ENCODE measurements at places on chromosomes 5 and 9.
A peak's percentile ranks its signal among the peaks of the same experiment; 100 is the strongest.

GRCh38 chr5:8997542-8998070 lies 548.3 kb downstream of the SEMA5A start:
- DNase-seq: no peak

GRCh38 chr5:75461679-75462078 lies 49.8 kb downstream of the CERT1 start:
- DNase-seq: no peak

- DNase-seq: no peak
Observed at GRCh38 chr9:1460143-1460769, 410.1 kb downstream of the DMRT2 start.

GRCh38 chr5:36252722-36253365 lies 11.1 kb upstream of the NADK2 start:
- no peak for DNase-seq

DNA sequence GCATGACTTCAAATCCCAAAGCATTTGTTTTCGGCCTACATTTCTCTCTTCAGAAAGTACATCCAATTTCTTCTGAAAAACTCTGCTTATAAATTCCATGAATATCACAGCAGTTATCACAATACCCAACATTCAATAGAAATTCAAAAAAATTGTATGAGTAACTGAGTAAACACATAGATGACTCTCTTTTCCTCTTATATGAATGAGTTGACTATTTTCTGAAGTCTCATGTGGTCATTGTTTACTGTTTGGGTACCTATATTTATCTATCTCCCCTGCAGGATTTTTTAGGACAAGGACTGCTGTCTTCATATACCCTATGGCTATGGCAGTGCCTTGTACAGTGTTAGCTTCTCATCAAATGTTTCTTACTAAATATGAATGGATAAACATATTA lies 157.1 kb downstream of the HTR1A start:
- no peak for DNase-seq

DNA sequence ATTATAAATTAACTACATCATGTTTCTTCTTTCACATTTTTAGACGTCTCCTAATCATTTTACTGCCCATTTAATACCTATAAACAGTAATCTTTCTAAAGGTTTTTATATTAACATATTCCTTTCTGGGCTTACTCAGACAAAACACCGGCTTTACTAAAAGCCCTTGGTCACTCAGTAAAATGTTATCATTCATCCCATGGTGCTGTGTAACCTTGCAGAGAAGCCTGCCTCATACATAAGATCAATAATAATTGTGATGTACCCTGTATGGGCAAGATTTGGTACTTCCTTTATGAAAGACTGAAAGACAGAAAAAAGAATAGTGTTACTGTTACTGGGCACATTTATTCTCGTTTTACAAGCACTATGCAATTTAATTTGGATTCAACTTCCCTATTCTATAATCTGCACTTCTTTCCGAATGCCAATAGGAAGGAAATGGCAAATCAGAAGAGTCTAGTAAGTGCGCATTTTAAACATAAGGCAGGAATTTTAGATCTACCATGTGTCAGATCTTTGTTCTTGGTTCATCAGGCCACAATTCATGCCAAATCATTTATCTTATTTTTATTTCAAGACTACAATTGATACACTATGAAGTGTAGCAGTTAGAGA lies 522.2 kb downstream of the CSNK1G3 start:
- DNase-seq: no peak

DNA sequence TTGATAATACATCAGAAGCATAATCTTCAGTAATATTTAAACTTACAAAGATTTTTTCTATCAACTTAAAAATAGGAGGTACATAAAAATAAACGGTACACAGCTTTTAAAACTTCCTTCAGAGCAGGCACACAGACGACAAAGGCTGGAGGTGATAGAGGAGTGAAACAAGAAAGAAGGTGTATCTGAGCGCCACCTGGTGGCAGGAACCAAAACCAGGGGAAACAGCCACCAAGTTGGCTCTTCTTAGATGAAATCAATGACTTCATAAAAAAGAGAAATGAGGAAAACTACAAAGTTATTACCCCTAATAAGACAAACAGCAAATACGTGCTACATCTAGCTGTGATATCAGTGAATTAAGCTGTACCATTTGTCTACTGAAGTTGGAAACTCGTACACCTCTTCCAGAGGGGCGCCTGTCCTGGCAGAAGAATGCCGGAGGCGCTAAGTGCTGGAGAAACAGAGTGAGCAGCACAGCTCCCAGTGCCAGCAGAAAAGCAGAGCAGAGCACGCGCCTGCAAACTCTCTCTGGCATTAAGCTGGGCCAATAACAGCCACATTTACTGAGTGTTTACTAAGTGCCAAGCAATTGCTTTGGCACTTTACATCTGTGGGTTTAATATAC lies 85.9 kb downstream of the SETX start:
- DNase-seq: peak; percentile 65

DNA sequence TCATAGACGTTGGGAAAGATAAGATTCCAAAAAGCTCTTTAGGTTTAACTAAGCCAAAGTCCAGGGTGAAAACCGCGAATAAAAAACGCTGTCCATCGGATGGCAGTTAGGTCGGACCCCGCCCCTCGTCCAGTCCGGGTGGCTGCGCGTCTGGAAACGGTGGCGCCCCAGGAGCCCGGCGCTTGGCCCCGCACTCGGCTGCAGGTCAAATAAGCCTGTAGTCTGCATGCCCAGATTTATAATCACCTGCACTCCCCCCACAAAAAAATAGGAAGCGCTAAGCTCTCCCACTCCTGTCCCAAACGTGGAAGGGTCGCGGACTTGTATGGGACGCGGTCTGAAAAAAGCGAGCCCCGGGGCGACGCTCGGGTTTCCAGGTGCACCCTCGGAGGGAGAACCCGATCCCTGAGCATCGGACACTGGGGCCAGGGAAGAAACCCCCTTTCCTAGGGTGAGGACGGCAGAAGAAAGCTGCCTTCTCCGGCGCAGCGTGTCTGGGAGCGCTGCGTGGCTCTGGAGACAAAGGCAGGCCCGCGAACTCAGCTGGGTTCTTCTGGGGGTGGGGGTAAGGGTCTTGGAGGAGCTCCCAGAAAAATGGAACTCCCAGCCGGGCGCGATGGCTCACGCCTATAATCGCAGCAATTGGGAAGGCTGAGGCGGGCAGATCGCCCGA lies 923 bp upstream of the ZBTB5 start:
- peak; percentile 80 for DNase-seq

- DNase-seq: no peak
Observed at GRCh38 chr9:81092057-81092456, 597.3 kb downstream of the TLE1 start.

DNA sequence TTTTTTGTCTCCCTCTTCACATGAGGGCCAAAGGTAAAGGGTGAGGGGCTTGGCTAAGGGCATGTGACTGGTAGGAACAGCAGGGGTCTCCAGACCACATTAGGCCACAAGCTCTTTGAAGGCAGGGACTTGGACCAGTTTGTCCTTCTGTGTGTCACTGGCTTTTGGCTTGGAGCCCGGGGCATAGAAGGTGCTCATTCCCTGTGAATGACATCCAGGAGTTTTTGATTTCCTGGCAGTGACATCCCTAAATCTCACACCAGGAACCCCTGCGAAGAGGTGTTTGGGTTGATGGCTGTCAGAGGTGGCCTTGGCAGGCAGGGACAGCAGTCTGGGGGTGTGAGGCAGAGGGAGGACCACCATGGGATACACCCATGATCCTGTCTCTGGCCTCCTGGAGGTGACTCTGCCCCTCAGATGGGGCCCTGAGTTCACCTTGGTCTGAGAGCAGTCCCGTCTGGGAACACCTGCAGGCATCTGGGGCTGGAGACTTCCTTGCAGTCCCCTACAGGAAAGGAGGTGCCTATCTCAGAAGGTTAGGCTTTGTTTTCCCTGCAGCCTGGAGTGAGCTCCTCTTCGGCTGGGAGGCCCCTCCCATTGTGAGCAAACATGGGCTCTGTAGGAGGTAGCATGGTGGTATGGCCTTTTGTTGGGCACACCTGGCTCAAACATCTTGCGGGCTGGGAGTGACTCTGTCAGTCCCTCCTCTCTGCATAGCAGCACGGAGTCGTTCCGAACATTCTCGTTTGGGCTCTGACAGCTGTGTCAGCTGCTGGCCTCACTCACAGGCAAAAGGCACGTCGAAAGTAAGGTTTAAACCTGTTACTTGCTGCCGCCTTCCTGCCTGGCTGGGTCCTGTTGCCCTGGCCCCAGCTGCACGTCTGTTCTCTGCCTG lies 38.6 kb upstream of the PITX1 start:
- DNase-seq: no peak

- DNase-seq: peak; percentile 12
Observed at GRCh38 chr5:23139338-23140171, 286.4 kb upstream of the CDH12 start.

DNA sequence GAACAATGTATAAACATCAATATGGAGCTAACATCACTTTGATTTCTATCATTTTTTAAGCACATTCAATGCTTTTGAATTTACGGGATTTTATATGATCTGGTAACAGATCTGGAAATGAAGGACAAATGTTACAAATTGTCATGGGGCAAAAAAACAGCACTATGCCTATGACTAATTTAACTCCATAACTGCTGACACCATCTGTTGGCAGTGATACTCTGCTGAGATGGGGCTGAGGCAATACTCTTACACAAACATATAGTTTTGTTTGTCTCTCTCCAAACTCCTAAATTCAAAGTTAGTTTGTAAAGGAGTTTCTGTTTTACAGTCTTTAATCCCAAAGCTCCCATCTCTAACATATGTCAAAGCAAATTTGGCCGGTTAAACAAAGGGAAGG lies 132.5 kb upstream of the FER start:
- no peak for DNase-seq

DNA sequence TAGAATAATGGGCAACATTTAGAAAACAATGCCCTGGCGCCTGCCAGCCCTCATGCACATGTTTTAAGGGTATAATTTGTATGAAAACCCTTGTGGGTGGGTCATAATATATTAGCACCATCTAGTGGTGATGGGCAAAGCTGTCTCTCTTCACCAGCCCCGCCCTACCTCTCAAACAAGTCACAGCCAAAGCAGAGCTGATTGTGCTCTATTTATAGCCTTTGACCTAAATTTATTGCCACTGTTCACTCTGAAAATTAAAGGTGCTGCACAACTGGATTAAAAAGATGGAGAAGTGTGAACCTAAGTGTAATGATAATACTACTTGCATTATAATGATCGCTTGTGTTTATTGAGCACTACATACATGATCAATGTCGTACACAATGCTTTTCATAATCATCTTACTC lies 131.9 kb upstream of the ANKH start:
- DNase-seq: peak; percentile 61

Measured in NCI-H460 (cell line).